ENCODE measurements at places on chromosomes 4 and X. TPM values are rescaled to one million over a fixed set of nuclear protein-coding genes. Genes with fewer than 3 reads are reported as not detected.

The PRAF2 gene
- 40.8 TPM for total RNA-seq

The ETDA gene
- total RNA-seq = not detected

The ADH7 gene
- total RNA-seq = 5.4 TPM

The DYNLT3 gene
- 33.1 TPM for total RNA-seq

The GDPD2 gene
- not detected for total RNA-seq

The FSTL5 gene
- total RNA-seq = not detected

The FRAS1 gene
- 53.8 TPM for total RNA-seq

The ARHGEF38 gene
- 22.8 TPM for total RNA-seq

The CCNG2 gene
- total RNA-seq = 92.7 TPM

Data from lung (tissue), 17 donors.